Spinal cord (tissue), 10 donors: ENCODE measurements at places on chromosomes 1 and 21. TPM values are rescaled to one million over a fixed set of nuclear protein-coding genes. Genes with fewer than 3 reads are reported as not detected.
A peak's percentile ranks its signal among the peaks of the same experiment; 100 is the strongest.

DNA sequence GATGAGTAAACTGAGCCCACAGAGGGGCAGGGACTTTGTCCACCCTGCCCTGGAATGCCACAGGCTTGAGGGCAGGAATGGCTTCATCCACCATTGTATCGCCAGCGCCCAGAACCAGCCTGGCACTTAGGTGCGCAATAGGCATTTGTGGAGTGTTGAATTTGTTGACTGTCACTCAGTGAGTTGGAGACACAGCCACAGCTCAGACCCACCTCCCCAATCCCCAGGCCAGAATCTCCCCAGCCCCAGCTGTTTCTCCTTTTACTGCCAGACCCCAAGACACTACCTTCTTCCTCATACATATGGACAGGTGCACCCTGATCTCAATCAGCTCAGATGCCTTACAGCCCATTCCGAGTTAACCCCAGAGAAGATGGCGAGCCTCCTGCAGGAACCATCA, 674.5 kb downstream of the MATN1 start:
- DNase-seq: no peak

DNA sequence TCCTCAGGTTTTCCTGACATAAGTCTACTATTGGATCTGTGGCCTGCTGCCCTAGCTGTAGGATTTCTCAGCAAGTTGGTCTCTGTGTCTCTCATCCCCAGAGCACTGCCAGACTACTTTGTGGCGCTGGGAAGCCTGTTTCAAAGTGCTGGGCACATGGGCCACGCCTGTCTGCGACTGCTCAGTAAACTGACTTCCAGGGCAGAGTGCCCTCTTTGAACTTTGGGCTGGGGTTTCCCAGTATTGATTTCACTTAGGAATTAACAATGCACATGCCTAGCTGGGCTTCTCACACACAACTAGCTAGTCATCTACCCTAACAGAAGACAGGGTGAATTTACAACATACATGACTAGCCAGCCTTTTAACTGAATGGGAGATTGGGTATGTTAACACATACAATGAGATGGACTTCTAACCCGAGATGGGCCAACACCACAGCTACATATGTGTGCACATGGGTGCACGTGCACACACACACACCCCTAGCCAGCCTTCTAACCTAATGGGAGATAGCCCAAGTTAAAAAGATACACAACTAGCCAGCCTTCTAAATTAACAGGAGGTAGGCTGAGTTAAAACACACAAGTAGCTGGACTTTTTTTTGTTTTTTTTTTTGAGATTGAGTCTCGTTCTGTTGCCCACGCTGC, 6.9 kb upstream of the TRIM17 start:
- DNase-seq: no peak

DNA sequence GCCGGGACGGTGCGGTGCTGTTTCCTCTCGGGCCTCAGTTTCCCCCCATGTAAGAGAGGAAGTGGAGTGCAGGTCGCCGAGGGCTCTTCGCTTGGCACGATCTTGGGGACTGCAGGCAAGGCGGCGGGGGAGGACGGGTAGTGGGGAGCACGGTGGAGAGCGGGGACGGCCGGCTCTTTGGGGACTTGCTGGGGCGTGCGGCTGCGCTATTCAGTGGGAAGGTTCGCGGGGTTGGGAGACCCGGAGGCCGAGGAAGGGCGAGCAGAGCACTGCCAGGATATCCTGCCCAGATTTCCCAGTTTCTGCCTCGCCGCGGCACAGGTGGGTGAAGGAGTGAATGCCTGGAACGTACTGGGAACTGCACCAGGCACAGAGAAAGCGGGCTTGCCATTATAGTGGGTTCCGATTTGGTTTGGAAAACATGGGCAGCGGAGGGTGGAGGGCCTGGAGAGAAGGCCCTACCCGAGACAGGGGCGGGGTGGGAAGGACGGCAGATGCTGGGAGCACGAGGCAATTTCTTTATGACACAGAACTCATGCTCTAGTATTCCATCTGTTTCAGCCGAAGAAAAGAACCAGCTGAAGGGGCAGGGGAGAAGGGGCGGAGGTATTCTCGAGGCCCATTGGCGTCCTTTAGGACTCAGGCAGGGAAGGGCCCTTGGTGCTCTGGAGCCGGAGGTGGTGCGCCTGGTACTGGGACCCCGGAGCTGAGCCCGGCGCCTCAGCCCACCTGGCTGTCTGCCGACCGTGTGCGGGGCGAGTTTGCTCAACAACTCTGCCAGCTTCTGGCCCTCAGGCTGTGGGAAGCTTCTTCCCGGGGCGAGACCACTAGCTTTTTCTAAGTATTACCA, 960 bp downstream of the PCSK9 start:
- peak; percentile 40 for DNase-seq

GRCh38 chr1:83097715-83098114, 901.2 kb downstream of the TTLL7 start:
- DNase-seq: no peak

- no peak for DNase-seq
These were observed 35.5 kb upstream of the LRRC52 start for GRCh38 chr1:165508291-165508690.

- no peak for DNase-seq
These were observed 4.8 kb downstream of the PDZK1IP1 start for GRCh38 chr1:47184822-47185677.

DNA sequence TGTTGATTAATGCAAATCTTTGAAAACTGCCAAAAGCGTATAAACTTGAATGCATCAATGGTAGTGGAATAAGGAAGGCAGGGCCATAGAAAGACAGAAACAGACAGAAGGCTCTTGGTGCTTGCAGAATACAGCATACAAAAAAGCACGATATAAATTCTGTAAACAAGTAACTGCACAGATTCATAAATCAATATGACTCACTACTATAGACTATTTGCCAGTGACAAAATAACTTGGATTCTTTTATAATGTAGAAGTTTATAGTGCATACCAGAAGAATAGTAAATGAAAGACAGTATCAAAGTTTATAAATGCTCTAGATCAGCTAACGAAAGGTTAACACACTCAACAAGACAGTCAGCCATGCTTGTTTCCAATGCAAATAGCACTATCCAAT, 349.6 kb downstream of the PTBP2 start:
- no peak for DNase-seq

DNA sequence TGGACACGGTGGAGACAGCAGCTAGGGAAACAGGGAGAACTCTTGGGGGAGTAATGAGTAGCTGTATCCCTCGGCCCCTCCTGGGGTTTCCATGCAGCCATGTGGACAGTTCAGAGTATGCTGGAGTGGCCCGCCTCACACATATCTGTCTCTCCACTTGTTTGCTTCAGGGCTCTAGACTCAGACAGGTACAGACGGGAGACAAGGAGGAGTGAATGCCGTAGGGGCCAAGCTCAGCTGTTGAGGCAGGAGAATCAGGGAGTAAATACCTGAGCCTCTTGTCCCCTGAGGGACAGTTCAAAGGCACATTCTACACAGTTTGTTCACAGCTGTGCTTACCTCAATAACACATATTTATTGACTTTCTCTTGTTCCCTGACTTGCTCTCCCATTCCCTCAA, 7.7 kb upstream of the PTGFRN start:
- no peak for DNase-seq

- no peak for DNase-seq
These were observed 2.5 kb downstream of the WDR77 start for GRCh38 chr1:111446546-111446945.

GRCh38 chr1:157482174-157482573, 70.1 kb downstream of the FCRL5 start:
- no peak for DNase-seq

Gene ATP8B2
- 43.0 TPM for total RNA-seq

Gene DRAXIN
- 6.3 TPM for total RNA-seq

Gene HES3
- not detected for total RNA-seq
